CD4-positive, alpha-beta T cell treated with Interleukin-6 at 100 ng/mL for 8 hours (primary cell): ENCODE measurements at places on chromosomes 12 and 14.

- no peak for DNase-seq
Observed at GRCh38 chr14:22409006-22409405, 180.0 kb downstream of the DAD1 start.

GRCh38 chr12:96078231-96079135 lies 43.1 kb upstream of the LTA4H start:
- DNase-seq, result no peak

DNA sequence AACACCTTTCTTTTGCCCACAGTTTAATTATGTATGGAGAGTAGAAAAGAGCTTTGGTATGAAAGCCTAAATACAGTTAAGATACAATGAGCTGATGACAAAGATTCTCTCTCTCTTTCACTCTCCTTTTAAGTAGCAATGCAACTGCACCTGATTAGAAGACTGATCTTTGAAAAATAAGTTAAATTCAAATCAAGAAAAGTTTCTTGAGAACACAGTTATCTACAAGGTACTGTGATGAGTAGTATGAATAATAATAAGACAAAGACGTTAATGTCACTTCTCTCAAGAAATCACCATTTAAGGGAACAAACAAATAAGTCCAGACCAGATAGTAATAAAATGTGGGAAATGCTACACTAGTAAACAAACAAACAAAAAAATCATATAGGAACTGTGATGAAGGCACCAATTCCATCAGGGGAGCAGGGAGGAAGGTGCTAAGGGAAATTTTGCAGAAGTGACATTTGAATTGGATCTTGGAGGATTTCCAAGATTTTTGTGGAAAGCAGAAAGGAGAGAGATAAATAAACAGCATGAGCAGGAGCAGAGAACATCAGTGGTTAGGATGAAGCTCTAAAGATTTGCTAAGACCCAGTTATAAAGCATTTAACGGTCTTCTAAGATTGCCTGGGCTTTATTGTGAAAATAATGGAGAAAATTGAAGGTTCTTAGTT lies 65.2 kb upstream of the STK38L start:
- no peak for DNase-seq

GRCh38 chr12:10749700-10750384 lies 26.7 kb upstream of the YBX3 start:
- DNase-seq, result peak; percentile 72

DNA sequence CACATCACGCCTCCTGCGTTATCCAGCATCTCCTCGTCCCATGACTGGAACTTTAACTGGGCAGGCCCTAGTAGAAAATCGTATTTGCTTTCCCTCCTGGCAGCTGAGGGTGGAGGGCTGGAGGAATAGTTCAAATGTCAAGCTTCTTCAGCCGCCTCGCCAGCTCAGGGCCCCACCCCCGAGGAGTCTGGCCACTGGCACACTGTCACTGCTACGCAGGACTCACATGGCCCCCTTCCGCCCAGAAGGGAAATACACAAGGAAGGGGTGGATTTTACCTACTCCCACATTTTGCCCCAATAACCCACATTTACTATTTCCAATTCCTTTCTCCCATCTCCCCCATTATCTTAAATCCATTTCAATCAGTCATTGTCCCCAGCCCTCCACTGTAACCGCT lies 8.6 kb downstream of the SLC6A13 start:
- no peak for DNase-seq

GRCh38 chr14:33762161-33762851 lies 188.6 kb downstream of the EGLN3 start:
- DNase-seq, result no peak

GRCh38 chr12:54232790-54233189 lies 44.0 kb upstream of the SMUG1 start:
- DNase-seq, result no peak

DNA sequence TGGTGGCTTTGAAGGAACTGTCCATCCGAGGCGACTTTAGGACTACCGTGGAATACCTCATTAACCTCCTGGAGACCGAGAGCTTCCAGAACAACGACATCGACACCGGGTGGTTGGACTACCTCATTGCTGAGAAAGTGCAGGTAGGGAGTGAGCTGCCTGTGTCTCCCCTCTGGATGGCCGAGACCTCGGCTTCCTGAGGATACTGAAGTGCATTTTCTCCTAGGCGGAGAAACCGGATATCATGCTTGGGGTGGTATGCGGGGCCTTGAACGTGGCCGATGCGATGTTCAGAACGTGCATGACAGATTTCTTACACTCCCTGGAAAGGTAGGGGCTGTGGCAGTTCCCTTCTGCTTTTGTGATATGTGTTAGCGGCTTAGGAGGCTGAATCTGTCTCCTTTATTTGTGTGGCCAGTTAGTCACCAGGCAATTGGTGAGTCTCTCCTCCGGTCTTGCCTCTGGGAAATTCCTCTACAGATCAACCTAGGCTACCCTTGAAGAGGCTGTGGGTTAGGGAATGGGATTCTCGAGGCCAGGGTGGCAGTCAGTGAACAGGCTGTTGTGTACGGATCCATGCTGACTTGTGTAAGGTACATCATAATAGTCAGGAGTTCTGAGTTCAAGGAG lies 75.3 kb downstream of the ACACB start:
- no peak for DNase-seq

- DNase-seq, result no peak
Observed at GRCh38 chr12:69821456-69822159, 3.4 kb upstream of the MYRFL start.

DNA sequence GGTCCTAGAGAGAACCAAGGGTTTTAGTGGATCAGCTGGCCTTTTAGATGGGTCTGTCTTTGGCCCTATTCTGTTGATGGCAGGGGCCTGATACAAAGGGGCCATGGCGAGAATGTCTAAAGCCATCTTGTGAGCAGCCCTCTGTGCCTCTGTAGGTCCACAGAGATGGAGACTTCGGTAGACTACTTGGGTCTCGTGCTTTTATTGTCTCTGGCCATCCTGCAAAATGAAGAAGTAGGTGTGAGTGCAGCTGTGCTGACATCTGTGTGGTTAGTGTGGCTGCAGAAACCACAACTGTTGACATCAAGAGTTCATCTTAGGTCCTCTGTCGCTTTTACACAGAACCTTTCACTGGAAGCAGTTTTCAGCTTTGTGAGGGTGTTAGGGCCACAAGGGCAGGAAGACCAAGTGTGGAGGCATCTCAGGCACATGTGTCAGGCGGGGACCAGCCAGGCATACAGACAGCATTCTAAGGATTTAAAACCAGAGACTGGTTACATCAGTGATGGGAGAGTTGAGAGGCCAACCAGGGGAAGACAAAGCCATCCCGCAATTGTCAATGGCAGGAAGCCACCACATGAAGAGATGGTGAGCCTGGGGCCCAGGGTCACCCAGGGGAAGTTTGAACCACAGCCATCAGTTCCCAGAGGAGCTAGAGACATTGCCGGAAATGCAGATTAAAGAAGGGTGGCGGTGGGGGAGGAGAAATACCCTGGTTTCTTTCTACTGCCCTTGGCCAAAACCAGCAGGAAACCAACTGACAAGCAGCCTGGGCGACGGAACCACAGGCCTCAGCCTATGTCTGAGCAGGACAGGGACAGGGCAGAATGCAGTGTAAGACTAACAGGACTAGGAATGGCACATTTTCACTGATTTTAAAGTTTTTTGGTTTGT lies 13.0 kb upstream of the TPCN1 start:
- DNase-seq, result peak; percentile 54

DNA sequence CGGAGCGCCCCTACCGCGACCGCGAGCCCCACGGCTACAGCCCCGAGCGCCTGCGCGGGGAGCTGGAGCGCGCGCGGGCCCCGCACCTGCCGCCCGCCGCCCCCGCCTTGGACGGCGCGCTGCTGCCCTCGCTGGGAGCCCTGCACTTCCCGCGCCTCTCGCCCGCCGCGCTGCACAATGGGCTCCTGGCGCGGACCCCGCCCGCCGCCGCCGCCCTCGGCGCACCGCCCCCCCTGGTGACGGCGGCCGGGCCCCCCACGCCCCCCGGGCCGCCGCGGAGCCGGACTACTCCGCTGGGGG lies 27.0 kb downstream of the LRCOL1 start:
- DNase-seq, result no peak

DNA sequence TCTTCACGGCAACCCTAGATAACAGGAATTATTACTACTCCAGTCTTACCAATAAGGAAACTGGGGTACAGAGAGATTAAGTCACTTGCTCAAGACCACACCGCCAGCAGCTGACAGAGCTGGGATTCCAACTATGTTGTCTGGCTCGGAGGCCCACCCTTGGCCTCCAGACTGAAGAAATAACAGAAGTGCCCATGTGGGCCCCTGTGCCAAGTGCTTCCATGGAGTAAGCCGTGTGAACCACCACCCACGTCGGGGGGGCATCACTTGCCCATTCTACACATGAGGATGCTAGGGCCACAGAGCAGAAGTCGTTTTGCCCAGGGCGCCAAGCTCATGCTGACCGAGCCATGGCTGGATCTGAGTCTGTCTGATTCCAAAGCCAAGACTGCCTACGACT lies 926 bp upstream of the CMKLR1 start:
- DNase-seq, result no peak

- DNase-seq, result no peak
Observed at GRCh38 chr12:131867891-131868675, 26.3 kb upstream of the ULK1 start.

- DNase-seq, result no peak
Observed at GRCh38 chr12:127579446-127579845, 687.5 kb upstream of the TMEM132C start.

DNA sequence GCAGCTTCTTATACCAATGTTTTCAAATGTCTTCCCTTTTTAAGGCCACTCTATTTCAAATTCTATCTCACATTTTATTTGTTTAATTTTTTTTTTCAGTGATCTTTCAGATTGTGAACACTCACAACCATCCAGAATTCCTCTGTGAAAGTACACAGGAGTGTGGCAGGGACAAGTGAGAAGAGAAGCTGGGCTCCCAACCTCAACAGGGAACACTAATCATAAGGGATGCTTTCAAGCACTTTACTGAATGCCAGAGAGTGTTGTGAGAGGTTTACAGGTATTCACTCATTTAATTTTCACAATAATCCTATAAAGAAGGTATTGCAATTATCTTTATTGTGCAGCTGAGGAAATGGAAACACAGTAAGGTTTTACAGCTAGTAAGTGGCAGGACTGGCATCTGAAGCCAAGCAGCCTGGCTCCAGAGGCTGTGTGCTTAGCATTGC lies 60.1 kb upstream of the PYGL start:
- DNase-seq, result no peak

DNA sequence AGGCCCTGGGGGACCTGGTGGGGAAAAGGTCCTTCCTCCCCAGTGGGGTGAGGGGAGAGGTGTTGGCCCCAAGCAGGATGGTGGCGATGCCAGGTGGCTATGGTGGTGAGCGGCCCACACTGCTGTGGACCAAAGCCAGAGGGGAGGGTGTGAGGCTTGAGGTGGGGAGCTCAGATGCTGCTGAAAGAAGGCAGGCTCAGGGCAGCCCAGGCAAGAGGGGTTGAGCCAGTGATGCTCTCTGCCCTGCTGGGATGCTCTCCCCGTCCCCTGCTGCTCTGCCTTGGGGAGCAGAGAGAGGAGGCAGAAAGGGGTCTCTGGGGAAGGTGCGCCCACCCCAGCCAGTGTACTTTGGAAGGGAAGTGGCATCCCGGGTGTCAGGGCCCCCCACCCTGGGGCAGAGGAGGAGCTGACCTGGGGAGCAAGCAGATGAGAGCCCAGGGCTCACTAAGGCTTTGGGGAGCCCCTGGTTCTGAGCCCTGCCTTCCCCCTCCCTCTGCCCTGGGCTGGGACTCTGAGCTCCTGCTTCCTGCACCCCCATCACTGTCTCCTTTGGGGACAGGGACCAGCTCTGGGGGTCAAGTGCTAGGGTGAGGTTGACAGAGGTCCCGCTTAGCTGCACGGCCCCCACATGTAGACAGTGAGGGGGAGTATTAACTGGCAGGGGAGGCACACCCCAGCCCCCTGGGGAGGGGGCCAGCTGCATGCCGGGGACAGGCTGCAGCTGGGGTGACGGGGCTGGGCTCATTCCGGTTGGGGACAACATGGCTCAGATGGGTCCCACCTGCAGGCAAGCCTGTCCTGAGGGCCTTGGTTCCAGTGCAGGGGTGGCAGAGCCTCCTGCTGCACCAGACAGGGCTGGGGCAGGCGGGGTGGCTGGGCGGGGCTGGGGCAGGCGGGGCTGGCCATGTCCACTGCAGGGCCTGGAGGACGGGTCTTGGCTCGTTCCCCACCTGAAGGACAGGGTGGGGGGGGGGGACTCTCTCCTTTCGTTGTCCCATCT lies 124.4 kb downstream of the KIF26A start:
- no peak for DNase-seq

- no peak for DNase-seq
Observed at GRCh38 chr14:64062381-64063115, 209.7 kb downstream of the SYNE2 start.

GRCh38 chr12:53998110-53998899 lies 1.7 kb upstream of the HOXC9 start:
- no peak for DNase-seq

- peak; percentile 19 for DNase-seq
Observed at GRCh38 chr12:96719660-96720362, 187.2 kb upstream of the NEDD1 start.
